ENCODE measurements at places on chromosomes 6 and 20. TPM values are rescaled to one million over a fixed set of nuclear protein-coding genes. Genes with fewer than 3 reads are reported as not detected.

GRCh38 chr6:44179072-44179536, 20.5 kb downstream of the CAPN11 start:
- H3K4me1 ChIP-seq, result no peaks in the 10 kb centered on the region
- DNase-seq, result no peak
- H3K27me3 ChIP-seq, result no peaks in the 10 kb centered on the region
- no peak overlapping the region for H3K27ac ChIP-seq
- no peaks in the 10 kb centered on the region for H3K36me3 ChIP-seq

GRCh38 chr6:134948691-134949090, 1.2 kb downstream of the ALDH8A1 start:
- no peaks in the 10 kb centered on the region for H3K4me1 ChIP-seq
- no peak for DNase-seq
- H3K27ac ChIP-seq, result no peak overlapping the region
- H3K27me3 ChIP-seq, result no peaks in the 10 kb centered on the region

NINL gene
- 16.7 TPM for total RNA-seq

MUCL3 gene
- not detected for total RNA-seq

GRCh38 chr6:126721581-126722160, 381.8 kb downstream of the CENPW start:
- no peak overlapping the region for H3K27ac ChIP-seq
- no peaks in the 10 kb centered on the region for H3K27me3 ChIP-seq
- no peaks in the 10 kb centered on the region for H3K4me1 ChIP-seq
- H3K4me3 ChIP-seq, result no peak overlapping the region
- H3K36me3 ChIP-seq, result no peaks in the 10 kb centered on the region

SLC24A3 gene
- total RNA-seq, result 24.9 TPM

DNA sequence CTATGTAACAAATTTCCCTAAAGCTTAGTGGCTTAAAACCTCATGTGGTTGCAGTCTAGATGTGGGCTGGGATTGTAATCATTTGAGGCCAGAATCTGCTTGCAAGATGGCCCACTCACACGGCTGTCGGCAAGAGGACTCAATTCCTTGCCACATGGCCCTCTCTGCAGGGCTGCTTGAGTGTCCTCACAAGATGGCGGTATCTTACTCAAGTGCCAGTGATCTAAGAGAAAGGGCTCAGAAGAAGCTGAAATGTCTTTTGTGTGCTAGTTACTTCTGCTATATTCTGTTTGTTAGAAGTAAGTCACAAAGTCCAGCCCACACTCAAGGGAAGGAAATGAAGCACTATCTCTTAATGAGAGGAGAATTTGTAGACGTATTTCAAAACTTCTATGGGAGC, 47.1 kb upstream of the PMEPA1 start:
- no peak overlapping the region for H3K4me3 ChIP-seq
- DNase-seq, result no peak
- no peak overlapping the region for H3K27ac ChIP-seq
- no peaks in the 10 kb centered on the region for H3K36me3 ChIP-seq
- no peaks in the 10 kb centered on the region for H3K4me1 ChIP-seq

DNA sequence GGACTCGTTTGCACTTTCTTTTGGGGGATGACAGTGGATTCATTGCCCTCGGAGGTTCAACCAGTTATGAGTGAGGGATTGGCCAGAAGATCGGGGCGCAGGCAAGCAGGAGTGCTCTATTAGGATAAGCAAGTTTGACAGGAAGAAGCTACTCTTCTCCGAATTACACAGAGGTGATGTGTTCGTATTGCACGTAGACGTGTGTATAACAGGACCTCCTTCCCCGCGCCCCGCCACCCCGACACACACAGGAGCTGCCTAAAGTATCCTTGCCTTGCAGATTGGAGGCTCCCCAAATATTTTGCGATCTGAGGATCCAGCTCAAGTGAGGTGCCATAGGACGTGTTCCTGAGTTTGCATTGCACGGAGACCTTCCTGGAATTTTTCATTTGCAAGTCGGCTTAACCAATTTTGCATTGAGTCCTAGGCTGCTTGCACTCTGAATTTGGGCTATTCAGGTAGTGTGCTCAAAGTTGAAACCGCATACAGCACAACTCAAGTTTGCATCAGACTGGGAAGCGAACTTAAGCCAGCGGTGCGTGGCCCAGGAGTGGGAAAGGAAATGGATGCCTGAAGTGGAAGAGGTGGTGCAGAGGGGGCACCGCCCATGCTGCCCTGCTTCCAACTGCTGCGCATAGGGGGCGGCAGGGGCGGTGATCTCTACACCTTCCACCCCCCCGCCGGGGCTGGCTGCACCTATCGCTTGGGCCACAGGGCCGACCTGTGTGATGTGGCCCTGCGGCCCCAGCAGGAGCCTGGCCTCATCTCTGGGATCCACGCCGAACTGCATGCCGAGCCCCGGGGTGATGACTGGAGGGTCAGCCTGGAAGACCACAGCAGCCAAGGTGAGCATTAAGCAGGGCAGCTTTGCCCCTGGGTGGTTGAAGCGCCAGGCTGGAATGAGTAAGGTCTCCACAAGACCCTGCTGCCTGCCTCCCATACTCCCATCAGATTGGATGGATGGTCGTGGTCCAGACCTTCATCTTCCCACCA, 770 bp downstream of the TCF19 start:
- no peak for DNase-seq
- H3K27me3 ChIP-seq, result no peaks in the 10 kb centered on the region
- H3K4me1 ChIP-seq, result no peaks in the 10 kb centered on the region
- peak overlapping the region; percentile 59 for H3K4me3 ChIP-seq
- peak overlapping the region; percentile 41 for H3K27ac ChIP-seq

Measured in aorta (tissue), 5 donors.